ENCODE measurements at places on chromosomes 7 and 10.

DNA sequence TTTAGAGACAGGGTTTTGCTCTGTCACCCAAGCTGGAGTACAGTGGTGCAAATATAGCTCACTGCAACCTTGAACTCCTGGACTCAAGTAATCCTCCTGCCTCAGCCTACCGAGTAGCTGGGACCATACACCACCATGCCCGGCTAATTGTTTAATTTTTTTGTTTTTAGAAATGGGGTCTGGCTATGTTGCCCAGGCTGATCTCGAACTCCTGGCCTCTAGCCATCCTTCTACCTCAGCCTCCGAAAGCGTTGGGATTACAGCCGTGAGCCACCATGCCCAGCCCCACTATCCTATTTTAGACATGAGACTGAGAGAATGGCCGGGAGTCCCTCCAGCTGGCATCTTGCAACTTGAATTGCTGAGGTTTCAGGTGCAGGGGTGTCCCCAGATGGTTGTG, 39.4 kb downstream of the KCTD7 start:
- no peak for DNase-seq

DNA sequence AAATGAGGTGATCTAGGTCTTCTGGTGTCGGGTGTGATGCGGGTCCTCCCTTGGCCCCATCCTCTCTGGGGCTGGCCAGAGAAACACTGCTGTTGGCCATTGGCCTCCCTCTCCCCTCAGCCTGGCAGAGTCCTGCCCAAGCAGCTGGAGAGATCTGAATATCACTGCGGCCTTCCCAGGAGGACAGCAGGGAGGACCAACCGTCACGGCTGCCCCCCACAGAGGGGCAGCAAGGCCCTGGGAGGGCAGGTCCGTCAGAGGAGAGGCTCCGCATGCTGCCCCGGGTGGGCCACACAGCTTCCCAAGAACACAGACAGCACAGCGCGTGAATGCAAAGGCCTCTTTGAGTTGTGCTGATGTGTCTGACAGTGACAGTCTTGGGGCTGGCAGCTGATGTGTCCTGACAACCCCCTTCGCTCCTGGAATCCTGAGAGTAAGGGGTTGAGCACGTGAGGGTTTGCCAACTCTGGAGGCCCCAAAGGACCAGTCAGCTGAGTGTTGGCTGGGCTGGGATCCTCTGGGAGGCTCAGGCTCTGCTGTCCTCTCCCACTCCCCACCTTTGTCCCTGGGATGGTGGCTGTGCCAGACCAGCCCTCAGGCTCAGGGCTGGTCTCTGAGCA, 132.5 kb upstream of the UNC5B start:
- DNase-seq: no peak

GRCh38 chr7:127844165-127844564, 187.1 kb downstream of the LRRC4 start:
- no peak for DNase-seq

GRCh38 chr10:24444337-24444736, 235.4 kb downstream of the KIAA1217 start:
- DNase-seq: no peak

DNA sequence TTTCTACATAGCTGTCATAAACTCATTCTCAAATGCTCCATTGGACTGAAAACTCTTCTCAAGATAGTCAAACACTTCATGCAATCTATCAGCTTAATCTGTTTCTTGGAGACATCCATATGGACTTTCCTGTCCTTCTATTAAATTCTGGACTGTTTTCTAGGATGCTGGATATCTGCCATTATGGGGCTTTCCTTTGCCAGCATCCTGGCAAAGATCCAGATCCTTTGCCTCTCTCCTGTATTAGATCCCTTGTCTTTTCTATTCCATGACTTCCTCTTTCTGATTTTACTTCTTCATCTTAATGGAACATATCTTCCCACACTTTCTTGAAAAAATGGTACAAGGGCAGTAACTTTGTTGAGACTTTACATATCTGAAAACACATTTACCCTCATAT, 35.9 kb upstream of the SKAP2 start:
- DNase-seq: no peak

DNA sequence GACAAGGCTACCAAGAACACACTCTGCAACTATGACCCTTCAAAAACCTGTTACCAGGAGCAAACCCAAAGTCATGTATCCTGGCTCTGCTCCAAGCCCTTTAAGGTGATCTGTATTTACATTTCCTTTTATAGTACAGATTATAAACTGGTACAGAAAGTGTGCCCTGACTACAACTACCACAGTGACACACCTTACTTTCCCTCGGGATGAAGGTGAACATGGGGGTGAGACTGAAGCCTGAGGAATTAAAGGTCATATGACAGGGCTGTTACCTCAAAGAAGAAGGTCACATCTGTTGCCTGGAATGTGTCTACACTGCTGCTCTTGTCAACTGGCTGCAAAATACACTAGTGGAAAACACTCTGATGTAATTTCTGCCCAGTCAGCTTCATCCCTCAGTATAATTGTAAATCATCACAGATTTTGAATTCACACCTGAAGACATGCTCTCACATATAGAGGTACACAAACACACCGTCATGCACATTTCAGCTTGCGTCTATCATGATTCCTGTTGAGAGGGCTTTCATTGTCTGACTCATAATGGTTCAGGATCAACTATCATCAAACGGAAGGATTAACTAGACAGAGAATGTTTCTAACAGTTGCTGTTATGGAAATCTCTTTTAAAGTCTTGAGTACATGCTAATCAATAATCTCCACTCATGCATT, 318.3 kb downstream of the NXPH1 start:
- DNase-seq: no peak

- DNase-seq: no peak
Observed at GRCh38 chr7:824664-825063, 7.6 kb upstream of the SUN1 start.
